HCT116 (cell line): ENCODE measurements at places on chromosomes 11 and 22.

- DNase-seq, result peak; percentile 46
Measured at GRCh38 chr22:46201059-46201757, 48.9 kb downstream of the CDPF1 start.

DNA sequence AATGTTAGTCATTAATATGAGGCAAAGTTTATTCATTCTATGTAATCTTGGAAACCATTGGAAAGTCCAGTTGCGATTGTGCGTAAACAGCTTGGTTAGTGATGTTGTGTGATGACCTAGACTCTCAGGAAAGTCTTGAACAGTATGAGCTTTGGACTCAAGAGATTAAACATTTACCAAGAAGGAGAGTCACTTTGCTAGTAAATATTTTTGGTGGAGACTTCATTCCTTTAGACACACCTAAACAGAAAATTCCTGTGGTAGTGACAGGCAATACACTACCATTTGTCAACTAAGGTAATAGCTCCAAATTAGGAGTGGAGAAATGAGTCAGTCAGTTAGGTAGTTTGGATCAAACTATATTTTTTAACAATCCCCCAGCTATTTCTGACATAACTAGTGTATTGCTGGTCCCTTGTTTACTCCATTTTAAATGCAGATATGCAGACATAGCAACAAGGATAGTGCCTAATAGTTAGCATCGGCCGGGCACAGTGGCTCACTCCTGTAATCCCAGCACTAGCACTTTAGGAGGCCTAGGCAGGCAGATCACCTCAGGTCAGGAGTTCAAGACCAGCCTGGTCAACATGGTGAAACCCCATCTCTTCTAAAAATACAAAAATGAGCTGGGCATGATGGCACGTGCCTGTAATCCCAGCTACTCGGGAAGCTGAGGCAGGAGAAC is 89.3 kb downstream of the ARHGAP42 start:
- DNase-seq, result peak; percentile 82

DNA sequence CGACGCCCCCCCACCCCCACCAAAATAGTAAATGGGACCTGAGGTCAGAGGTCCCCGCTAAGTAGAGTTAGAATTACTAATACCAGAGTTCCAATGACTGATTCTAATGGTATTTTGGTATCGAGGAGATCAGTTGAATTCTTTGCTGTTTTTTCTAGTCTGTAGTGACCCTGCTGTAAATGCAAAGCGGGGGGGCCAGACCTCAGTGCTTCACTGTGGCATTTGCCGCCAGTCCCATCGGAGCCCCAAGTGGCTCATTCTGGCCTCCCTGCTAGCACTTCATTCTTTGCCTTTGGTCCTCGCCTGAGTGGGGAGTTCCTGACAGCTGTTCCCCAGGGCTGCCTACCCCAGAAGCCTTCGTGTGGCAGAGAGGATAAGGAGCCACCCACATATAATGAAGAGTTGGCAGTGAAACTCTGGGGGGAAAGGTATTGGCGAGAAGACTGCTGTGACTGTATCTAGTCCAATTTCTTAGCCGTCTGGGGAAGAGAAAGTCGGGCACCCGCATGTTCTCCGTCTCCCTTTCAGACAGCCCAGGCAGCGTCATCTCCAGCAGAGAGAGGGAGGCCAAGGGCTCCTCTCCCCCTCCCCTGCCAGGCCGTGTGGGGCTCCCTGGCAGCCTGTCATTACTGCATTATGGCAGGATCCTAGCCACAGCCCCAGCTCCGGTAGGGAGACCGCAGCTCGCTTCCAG is 19.4 kb upstream of the CABP7 start:
- DNase-seq, result no peak

DNA sequence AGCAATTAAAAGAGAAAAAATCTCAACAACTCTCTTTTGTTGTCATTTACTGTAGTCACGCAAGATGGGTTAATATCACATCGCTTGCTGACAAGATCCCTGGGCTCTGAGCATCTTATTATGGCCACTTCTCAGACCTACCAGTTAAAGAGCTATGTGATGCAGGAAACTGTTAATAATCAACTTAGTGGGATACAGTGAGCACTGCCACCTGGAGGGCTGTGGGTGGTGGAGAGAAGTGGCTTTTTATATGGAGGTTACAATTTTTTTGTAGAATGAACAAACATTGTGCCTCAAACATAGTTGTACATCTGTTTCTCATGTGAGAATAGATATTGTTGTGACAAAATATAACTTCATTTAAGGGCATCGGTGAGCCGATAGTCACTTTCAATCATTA is 181.0 kb downstream of the TENM4 start:
- no peak for DNase-seq

DNA sequence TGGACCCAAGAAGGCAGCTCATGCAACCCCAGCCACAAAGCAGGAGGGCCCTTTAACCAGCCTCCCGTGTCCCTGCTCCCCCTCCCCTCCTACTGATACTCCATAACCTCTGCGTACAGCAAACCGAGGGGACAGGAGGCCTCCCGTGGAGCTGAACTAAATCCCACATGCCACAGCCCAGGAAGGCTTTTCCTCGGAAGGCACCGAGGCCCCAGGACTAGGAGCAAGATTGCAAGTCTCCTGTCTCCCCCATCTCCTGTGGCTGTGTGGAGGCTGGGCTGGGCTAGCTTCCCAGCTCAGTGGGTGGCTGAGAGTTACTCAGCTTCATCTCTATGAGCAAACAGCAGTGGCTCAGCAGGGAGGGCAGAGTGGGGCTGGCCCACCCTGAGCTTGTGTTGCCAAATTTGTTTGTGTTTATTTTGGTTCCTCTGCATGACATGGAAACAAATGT is 62.7 kb upstream of the NECTIN1 start:
- DNase-seq, result no peak

DNA sequence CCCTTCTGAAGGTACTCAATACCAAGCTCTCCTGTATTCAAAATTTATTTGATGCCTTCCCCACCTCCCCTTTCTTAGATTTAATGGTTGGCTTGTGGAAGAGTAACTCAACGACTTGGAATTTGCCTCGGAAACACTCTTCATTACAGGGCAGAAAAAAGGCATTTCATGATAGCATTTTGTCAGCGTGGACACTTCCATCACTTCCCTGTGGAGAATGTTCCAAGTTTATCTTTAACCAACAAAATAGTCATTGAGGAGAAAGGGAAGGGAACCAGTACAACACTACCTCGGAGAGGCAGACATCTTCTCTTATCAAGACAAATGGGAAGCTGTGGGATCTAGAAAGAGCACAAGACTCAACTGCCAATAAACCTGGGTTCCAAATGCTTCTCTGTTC is 177.2 kb upstream of the MTMR2 start:
- DNase-seq, result no peak

DNA sequence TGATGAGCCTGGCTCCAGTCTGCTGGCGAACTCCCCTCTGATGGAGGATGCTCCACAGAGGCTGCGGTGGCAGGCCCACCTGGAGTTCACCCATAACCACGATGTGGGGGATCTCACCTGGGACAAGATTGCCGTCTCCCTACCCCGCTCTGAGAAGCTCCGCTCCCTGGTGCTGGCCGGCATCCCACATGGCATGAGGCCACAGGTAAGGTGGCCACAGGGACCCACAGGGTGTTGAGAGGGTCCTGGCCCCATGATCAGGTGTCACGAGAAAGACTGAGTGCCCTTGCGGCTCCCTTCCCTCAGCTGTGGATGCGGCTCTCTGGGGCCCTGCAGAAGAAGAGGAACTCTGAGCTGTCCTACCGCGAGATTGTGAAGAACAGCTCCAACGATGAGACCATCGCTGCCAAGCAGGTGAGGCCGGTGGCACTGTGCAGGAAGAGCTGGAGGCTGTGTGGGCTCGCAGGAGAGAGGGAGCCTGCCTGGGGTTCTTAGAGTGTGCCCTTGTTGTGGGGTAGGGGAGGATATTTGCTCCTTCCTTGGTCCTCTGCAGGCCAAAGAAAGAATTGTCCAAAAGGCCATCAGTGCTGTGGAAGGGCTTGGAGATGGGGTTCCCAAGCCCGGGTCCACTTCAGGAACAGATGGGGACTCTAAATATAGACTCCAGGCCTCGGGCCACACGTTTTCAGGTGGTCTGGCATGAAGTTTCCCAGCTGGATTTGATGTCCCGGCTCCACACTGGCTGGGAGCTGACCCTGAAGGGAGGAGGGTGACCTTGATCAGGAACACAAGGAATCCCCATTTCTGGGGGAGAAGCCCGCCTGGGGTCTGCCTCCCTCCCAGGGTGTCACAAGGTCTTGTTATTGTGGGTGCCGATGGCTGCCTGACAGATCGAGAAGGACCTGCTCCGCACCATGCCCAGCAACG is 34.1 kb downstream of the SGSM3 start:
- DNase-seq, result no peak

- no peak for DNase-seq
Measured at GRCh38 chr11:40140560-40140959, 1318.9 kb downstream of the LRRC4C start.

- no peak for DNase-seq
Measured at GRCh38 chr22:35349368-35349703, 31.6 kb upstream of the HMOX1 start.

GRCh38 chr11:94732617-94733281 is 35.4 kb upstream of the AMOTL1 start:
- DNase-seq, result no peak

DNA sequence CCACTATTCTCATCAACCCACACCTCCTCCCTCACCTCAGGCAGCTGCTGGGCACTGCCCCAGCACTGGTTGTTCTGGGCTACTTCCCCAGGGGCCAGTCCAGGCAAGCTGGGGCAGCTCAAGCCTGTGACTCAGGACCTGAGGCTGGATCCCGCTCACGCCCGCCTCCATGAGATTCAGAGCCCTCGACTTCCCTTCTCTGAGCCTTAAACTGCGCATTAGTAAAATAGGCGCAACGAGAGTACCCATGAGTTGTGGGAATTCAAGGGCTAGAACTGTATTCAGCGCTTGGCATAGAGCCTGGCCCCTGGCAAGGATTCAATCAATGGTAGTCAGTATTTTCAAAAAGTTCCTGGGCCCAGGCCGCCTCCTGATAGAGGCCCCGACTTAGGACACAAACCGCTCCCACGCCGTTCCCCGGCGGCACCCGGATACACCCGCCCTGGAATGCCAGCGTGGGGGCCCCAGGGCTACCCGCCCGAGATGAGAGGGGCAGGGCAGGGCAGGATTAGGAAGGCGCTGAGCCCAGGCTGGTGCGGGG is 723 bp upstream of the CD82 start:
- DNase-seq, result no peak

DNA sequence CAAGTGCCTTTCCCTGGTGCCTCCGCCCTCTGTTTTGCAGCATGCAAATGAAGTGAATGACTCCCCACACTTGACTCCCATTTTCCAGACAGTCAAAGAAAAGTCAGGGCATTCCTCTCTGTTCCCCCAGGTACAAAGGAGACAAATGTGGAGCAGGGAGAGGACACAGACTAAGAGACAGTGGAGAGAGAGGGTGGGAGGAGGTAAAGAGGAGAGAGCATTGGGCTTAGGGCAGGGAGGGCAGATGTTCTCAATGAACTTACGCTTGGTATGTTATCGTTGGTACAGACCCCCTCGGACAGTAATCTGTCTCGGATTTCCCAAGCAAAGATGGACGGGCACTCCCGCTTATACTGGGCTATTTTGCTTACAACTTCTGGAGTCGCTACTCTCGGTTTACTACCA is 9.8 kb downstream of the PAX6 start:
- no peak for DNase-seq
